ENCODE measurements at places on chromosomes 12 and 14.
A peak's percentile ranks its signal among the peaks of the same experiment; 100 is the strongest.

DNA sequence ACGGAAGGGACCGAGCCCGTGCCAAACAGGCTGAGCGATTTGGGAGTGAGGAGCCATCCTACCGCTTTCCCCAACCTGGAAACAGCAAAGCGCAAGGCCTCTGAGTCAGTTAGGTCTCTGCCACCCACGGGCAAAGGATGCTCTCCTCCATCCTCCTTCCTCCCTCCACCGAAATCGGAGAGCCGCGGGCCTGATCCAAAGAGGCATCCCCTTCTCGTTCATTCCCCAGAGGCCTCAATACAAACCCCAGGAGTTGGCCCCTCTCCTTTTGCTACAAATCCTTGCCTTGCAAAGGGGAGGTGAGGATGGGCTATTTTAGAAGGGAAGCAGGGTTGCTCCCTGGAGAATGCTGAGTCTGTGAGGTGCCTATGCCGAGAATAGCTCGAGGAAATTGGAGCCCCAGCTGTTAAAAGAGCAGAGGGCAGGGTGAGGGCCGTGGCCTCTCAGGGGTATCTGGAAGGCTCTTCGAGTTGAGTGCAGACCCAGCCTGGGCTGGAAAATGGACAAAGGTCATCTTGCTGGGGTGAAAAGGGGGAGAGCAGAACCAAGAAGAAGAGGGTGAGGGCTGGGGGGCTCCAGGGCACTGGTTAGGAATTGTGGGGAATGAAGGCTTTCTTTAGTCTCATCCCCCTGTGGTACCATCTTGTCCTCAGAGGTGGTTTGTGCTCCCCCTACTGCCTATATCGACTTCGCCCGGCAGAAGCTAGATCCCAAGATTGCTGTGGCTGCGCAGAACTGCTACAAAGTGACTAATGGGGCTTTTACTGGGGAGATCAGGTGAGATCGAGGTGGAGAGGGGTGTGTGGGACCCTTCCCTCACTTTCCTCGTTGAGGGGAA lies 1.1 kb downstream of the TPI1 start:
- no peak for DNase-seq

GRCh38 chr12:50676756-50677155 lies 87.1 kb upstream of the ATF1 start:
- DNase-seq, result no peak

GRCh38 chr12:98425859-98426258 lies 89.5 kb upstream of the TMPO start:
- DNase-seq, result no peak

GRCh38 chr14:73238424-73238852 lies 1.1 kb downstream of the PAPLN start:
- DNase-seq, result peak; percentile 81

DNA sequence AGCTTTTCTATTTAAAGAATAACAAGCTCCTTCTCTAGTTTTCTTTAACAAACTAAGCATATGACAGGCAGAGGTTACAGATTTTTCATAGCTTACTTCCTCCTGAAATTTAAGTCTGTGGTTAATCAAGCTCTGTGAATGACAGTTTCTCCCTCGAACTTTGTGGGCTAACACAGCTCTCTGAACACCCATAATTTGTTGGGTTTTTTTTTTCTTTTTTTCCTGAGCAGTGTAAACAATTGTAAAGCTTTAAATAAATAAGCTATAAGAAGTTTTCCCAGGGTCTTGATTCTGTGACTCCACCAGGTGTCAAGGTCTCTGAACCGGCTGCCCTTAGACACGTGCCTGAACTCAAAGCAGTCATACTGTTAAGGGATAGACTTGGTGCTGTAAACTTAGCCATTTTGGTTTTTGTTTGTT lies 128.1 kb upstream of the AMIGO2 start:
- DNase-seq, result no peak

GRCh38 chr14:80762641-80763228 lies 178.8 kb downstream of the CEP128 start:
- no peak for DNase-seq

DNA sequence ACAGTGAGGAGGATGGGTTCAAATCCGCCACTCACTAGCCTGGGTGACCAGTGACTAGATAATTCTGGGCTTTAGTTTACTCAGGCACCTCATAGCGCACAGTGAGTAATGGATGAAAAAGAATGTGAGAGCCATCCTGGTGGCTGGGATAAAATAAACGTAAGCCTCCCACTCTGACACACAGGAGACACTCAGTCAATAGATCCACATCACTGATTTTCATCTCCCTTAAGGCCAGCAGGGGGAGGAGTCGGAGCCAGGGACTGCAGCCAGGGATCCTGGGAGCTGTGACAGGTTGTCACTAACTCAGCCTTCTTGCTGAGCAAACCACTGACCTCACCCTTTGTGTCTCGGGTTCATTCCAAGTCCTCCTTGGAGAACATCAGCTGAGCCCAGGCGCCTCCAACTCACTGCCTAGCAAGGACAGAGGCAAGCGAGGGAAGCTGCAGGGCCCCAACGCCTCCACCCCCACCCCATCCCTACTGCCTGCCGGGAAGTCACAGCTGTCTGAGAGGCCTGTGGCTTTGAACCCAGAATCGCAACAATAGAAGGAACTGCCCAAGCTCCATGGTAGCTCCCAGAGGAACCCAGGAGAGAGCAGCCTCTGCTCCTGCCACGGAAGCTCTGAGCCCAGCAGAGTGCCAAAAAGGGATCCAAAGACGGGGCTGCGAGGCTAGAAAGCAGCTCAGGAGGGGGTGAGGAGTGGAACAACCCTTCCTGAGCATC lies 30.7 kb downstream of the PXN start:
- DNase-seq, result peak; percentile 98

- DNase-seq, result no peak
Measured at GRCh38 chr12:12020762-12021161, 50.0 kb upstream of the BCL2L14 start.

All from A172 (cell line).